ENCODE measurements at places on chromosomes 7 and 10. TPM values are rescaled to one million over a fixed set of nuclear protein-coding genes. Genes with fewer than 3 reads are reported as not detected.

LRRD1 gene
- not detected for total RNA-seq

LIPN gene
- total RNA-seq, result not detected

DNA sequence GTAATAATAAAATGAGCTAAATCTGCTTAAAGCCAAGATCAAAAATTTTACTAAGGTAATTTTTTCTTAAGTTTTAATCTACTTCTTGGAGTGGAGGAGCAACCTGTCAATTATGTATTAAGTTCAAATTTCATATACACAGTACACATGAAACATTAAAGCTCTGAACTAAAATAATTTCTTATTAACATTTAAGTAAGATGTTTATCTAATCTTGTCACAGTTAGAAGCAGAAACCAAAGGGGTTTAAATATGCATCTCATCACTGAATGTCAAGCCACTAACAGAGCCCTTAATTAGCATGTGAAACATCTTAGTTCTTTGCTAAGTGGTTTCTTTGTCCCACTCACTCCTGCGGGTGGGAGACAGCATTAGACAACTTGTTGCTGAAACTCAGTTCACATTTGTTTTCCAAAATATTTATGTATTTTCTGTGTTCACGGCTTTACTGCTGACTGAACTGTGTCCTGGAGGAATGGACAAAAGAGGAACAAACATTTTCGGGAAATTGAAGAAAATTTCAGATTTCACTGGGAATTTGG is 130.9 kb upstream of the MBL2 start:
- DNase-seq, result no peak

DNA sequence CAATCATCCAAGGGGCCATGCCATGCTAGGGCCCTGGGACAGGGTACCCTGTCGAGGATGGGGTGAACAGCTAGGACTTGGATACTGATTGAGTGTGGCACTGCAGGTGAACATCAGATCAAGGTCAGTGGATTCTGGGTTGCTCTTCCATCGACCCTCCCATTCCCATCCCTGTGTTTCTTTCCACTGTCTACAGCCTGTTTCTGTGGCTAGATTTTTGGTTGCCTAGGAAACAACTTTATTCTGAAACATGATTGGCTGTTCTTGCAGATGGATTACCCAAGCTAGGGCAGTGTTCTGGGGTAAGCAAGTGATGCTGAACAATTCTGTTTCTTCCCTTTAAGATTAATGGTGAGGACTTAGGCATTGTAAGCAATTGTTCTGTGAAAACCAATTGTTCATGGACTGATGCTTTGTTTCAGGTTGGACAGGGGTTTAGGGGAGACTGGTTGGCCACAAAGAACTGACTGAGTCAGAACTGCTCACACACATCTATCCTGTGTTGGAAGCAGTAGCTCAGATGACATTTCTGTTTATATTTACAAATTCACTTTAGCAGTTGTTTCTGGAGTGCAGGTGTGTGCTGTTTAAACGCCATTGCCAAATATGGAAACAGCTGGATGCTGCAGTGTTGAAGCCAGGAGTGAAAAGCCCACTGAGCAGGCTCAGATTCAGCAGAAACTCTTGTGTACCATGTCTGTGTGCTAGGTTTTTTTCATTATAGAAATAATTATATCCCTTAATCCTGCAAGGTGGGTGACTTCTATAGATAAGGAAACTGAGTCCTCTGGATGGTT is 102.3 kb upstream of the BTBD16 start:
- no peak for DNase-seq

OR2A5 gene
- not detected for total RNA-seq

ALOX5 gene
- 33.3 TPM for total RNA-seq

DNA sequence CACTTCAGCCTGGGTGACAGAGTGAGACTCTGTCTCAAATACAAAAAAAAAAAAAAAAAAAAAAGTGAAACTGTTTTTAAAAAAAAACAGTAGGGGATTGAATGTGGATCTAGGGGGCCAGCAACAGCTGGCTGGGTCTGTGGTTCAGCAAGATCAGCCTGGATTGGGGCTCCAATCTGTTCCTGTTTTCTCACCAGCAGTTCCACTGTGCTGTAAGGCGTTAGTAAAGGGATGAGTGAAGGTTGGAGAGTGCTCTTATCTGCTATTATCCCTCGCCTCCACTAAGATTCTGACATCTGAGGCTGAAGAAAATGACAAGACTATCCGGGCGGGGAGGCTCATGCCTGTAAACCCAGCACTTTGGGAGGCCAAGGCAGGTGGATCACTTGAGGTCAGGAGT is 41.6 kb upstream of the GTF2IRD1 start:
- DNase-seq, result no peak

TAS2R4 gene
- 0.46 TPM for total RNA-seq

PAPSS2 gene
- 39.6 TPM for total RNA-seq

GRCh38 chr7:2151237-2151636 is 81.5 kb downstream of the MAD1L1 start:
- no peak for DNase-seq

- no peak for DNase-seq
Measured at GRCh38 chr10:132828681-132829080, 42.7 kb upstream of the NKX6-2 start.

GRCh38 chr10:73867126-73867807 is 7.1 kb downstream of the CAMK2G start:
- DNase-seq, result no peak

PPP1R17 gene
- total RNA-seq, result not detected

DNA sequence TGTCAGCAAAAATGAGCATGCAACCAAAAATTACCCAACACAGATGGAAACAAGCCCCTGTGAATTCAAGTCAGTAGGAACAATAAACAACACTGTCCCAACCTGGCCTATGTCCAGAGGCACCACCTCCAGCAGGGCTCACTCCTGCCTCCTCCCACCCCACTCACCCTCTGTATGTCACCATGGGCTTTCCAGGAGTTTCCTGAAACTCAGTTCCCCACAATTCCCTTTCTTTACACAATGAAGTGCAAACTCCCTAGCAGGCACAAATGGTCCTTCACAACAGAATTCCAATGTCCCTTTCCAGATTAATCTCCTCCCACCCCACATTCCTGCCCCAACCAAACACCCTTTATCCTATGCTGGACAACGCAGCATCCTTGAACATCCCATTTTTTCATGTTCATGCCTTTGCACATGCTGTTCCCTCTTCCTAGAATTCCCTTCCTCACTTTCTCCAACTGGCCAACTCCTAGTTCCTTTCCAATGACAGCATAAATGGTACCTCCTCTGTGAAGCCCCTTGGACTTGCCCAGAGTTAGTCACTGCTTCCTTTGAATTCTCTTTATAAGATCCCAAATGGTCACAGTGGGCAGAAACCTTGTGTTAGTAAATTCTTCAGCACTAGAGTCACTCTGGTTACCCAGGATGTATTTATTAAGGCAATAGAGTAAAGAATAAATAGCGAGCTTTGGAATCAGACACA is 157.5 kb downstream of the SLIT1 start:
- DNase-seq, result no peak

SPDYE9 gene
- total RNA-seq, result not detected
